ENCODE measurements at places on chromosomes 7 and 10.
A peak's percentile ranks its signal among the peaks of the same experiment; 100 is the strongest.

DNA sequence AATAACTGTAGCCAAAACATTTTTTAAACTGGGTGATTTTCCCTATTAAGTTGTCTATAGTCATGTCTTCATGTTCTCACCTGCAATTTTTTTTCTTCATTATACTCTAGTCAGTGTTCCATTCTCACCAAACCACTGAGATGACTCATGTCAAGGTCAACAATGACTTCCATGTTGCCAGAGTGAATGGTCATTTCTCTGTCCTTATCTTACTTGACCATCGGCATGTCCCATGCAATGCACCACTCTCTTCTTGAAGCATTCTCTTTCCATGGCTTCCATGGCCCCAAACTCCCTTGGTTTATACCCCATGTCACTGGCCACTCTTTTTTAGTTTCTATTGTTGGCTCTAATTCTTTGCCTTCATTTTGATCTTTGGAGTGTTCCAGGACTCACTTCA is 173.9 kb downstream of the PPP1R17 start:
- H3K27me3 ChIP-seq: no peaks in the 10 kb centered on the region
- no peaks in the 10 kb centered on the region for H3K36me3 ChIP-seq
- H3K27ac ChIP-seq: no peak overlapping the region
- H3K4me1 ChIP-seq: no peaks in the 10 kb centered on the region

DNA sequence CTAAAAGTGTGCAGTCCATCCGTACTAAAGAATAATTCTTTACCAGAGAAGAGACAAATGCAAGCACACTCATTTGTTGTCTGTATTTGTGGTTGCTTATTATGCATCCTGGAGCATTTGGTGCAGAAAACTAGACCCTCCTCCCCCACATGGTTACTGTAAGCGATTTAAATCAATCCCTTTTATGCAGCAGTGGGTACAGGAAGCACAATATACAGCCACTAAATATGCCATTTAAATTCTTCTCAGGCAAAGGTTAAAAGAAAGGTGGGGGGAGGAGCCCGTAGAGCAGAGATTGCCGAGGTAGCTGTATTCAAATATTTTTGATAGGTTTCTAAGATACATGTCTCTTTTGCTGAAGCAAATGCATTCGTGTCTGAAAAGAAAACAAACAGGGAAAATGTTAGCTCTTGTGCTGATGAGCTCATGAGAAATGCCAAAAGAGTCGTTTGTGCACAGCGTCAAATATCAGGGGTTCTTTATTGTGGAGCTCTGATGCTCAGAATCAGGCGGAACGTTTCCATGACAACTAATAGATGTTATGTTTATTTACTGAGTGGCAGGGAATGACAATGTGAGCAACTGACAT is 131.3 kb upstream of the NPVF start:
- H3K4me1 ChIP-seq: peaks cover 13% of the 10 kb centered on the region
- H3K36me3 ChIP-seq: no peaks in the 10 kb centered on the region
- no peak overlapping the region for H3K4me3 ChIP-seq
- DNase-seq: no peak
- H3K27ac ChIP-seq: no peak overlapping the region
- no peaks in the 10 kb centered on the region for H3K27me3 ChIP-seq

DNA sequence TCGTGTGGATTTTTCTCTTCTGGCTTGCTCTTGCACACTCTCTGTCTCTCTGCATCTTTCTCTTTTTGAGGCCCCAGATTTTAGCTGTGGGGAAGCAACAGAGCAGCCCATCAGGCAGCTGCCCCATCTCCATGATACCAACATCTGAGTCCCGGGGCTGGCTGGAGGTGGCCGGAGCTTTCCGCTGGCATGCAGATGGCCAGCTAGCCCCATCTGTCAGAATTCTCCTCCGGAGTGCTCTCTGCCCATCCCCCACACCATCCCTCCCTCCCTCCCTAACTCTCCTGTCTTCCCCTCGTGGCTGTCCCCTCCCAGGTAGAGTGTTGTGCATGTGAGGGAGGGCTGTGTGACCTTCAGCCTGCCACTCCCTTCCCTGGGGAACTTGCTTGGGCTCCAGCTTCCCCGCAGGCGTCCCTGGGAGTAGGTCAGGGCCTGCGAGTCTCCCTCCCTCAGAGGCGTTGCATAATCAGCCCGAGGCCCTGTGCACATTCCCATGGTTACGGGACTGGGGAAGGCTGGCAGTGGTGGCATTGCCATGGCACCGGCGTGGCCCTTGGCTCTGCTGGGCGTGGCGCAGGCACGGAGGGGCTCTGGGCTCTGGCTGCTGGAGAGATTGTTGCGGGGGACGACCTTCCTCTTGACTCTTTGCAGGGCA is 24.7 kb downstream of the GHRHR start:
- H3K36me3 ChIP-seq: no peaks in the 10 kb centered on the region
- H3K27ac ChIP-seq: no peak overlapping the region
- no peak for DNase-seq
- H3K4me1 ChIP-seq: peaks cover 10% of the 10 kb centered on the region
- H3K27me3 ChIP-seq: peaks cover 56% of the 10 kb centered on the region

- H3K4me3 ChIP-seq: no peak overlapping the region
- DNase-seq: no peak
- H3K4me1 ChIP-seq: peaks cover 3% of the 10 kb centered on the region
- no peaks in the 10 kb centered on the region for H3K27me3 ChIP-seq
- no peak overlapping the region for H3K27ac ChIP-seq
These were observed 45.7 kb upstream of the PTPRN2 start for GRCh38 chr7:158633055-158633956.

DNA sequence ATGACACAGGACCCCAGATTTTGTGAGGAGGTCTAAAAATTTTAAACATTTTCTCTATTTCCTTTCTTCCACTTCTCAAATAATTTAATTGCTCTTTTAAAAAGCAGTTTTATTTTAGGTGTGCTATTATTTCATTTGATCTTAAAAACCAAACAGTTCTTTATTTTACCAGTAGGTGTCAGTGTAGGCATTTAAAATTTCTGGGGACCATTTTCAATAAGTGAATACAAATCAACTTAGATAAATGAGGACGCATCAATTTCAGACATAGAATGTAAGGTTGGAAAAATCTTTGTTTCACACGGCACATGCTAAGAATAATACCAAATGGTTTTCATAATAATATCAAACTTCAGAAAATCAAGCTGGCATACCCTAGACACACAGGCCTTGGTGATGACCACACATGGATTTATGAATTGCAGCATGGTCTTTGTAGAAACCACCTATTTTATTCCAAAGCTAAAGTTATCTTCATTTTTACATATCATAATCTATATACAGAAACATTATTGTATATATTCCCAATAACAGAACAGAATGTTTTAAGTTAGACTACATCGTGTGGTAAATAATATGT is 127.6 kb upstream of the SLC26A5 start:
- H3K4me1 ChIP-seq: no peaks in the 10 kb centered on the region
- H3K4me3 ChIP-seq: no peak overlapping the region
- no peak overlapping the region for H3K27ac ChIP-seq
- no peak for DNase-seq
- no peaks in the 10 kb centered on the region for H3K36me3 ChIP-seq

DNA sequence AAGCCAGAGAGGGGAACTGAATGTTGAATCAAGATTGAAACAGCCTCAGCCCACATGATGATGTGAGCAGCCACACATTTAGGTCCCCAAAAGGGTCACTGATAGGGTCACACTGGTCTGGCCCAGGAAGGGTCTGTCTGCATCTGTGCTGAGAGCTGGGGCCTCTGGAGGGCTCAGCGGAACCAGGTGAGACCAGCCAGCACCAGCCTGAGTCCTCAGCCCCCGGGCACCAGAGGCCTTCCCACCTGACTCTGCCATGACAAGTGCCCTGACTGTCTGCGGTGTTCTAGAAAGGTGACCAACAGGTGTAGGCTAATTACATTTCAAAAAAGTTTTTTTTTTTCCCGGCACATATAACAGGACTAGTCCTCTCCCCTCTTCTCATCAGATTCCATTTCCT is 76.2 kb downstream of the WDR11 start:
- peaks cover 2% of the 10 kb centered on the region for H3K36me3 ChIP-seq
- DNase-seq: no peak
- H3K27ac ChIP-seq: no peak overlapping the region

DNA sequence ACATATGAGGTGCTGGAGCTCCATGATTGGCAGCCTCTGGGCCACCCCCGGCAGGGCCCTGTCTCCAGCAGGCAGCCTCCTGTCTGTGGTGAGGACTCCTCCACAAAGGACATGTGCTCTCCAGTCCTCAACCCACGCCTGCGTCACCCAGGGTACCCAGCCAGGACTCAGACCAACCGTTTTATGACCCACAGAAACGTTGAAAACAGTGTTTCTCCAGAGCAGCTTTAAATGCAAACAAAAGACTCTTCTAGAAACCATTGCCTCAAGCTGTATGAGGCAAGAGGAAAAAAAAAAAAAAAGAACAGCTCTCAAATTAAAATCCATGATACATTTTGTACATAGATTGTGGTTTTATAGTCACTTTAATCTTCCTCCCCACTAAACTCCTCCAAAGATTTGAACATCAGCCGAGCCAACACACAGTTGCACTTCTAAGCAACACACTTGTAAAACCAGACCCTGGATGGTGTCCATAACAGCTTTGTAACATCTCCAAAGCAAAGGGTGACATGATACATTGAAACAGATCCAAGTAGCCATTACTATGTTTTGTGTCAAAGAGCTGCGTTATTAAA is 175.0 kb upstream of the LYZL2 start:
- H3K27ac ChIP-seq: no peak overlapping the region
- H3K36me3 ChIP-seq: no peaks in the 10 kb centered on the region
- peaks cover 2% of the 10 kb centered on the region for H3K4me1 ChIP-seq
- H3K4me3 ChIP-seq: no peak overlapping the region
- no peak for DNase-seq
- H3K27me3 ChIP-seq: peaks cover 5% of the 10 kb centered on the region

- H3K27me3 ChIP-seq: no peaks in the 10 kb centered on the region
- peaks cover 55% of the 10 kb centered on the region for H3K36me3 ChIP-seq
- peak overlapping the region; percentile 22 for H3K27ac ChIP-seq
- H3K4me1 ChIP-seq: peaks cover 31% of the 10 kb centered on the region
These were observed 54.1 kb downstream of the LAMB1 start for GRCh38 chr7:107948645-107949442.

DNA sequence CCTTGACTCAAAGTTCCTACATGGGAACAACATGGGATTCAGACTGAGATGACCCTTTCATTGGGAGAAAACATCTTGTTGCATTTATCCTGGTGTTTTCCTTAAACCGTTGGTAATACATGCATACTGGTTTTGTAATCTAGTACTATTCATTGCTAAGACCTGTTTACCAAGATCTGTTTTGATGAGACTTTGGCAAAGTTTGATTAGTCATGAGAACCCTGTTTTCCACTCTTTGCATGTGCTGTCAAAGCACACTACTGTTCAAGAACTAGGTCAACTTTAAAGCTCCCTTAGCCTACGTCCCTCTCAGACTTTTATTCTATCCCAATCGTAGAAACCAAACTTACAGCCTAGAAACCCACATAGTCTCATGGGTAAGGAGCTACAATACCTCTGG is 650.9 kb downstream of the GATA3 start:
- no peak overlapping the region for H3K27ac ChIP-seq
- DNase-seq: no peak
- H3K27me3 ChIP-seq: peaks cover 2% of the 10 kb centered on the region
- H3K4me3 ChIP-seq: no peak overlapping the region
- H3K4me1 ChIP-seq: no peaks in the 10 kb centered on the region

GRCh38 chr7:96306385-96307125 is 15.3 kb downstream of the SLC25A13 start:
- no peak overlapping the region for H3K4me3 ChIP-seq
- H3K27me3 ChIP-seq: peaks cover 43% of the 10 kb centered on the region
- no peak overlapping the region for H3K27ac ChIP-seq
- H3K4me1 ChIP-seq: peaks cover 29% of the 10 kb centered on the region
- DNase-seq: no peak

- no peaks in the 10 kb centered on the region for H3K4me1 ChIP-seq
- no peak for DNase-seq
- no peak overlapping the region for H3K27ac ChIP-seq
- no peaks in the 10 kb centered on the region for H3K36me3 ChIP-seq
- no peak overlapping the region for H3K4me3 ChIP-seq
- peaks cover 26% of the 10 kb centered on the region for H3K27me3 ChIP-seq
These were observed 21.3 kb upstream of the ZNF467 start for GRCh38 chr7:149794661-149795060.
